ENCODE measurements at places on chromosomes 11 and 22.

- peak; percentile 39 for DNase-seq
These were observed 23.2 kb downstream of the CAPN1 start for GRCh38 chr11:65204646-65205601.

GRCh38 chr22:46829117-46829891, 66.9 kb downstream of the TBC1D22A start:
- no peak for DNase-seq

DNA sequence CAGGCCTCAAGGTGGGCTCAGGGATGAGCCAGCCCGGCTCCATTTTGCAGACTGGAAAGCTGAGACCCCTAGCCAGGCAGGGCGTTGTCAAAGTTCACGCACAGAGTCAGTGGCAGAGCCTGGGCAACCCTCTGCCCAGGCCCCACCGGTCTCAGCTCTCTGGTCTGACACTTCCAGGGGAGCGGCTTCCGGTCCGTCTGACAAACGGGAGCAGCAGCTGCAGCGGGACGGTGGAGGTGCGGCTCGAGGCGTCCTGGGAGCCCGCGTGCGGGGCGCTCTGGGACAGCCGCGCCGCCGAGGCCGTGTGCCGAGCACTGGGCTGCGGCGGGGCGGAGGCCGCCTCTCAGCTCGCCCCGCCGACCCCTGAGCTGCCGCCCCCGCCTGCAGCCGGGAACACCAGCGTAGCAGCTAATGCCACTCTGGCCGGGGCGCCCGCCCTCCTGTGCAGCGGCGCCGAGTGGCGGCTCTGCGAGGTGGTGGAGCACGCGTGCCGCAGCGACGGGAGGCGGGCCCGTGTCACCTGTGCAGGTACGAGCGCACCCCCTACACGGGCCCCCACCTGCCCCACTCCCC, 36.0 kb downstream of the CD6 start:
- DNase-seq = no peak

GRCh38 chr22:37508431-37508992, 10.7 kb downstream of the CARD10 start:
- DNase-seq = no peak

- no peak for DNase-seq
These were observed 1.5 kb downstream of the PTPRJ start for GRCh38 chr11:47981667-47982404.

DNA sequence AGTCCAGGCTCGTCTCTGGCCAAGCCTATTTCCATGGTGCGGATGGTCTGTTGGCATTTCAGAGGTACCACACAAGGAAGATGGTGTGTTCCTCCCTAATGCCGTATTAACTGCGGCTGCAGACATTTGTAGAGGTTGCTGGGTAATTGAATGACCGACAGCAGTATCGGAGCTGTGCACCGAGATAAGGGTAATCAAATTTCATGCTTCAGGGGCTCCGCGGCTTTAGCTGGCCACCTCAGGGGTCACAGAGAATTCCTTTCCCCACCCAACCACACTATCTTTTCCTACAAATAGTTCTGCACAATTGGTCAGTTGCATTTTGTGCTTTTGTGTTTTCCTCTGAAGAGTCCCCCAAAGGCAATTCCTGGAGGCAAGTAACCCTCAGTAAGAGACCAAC, 297.4 kb downstream of the OPCML start:
- no peak for DNase-seq

DNA sequence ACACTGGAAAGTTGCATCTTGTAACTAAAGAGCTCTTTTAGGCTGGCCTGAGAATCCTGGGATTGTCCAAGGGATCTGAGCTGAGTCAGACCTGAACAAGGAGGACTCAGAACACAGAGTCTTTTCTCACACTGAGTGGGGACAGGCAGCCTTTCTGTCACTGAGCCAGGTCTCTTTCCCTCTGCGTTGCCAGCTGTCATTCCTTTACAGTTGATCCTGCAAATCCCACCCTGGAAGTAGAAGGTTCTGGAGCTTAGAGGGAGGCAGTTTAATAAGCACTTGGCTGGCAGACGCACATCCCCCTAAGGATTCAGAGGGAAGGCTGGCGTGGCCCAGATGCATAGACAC, 76.3 kb upstream of the SUSD2 start:
- DNase-seq = no peak

GRCh38 chr11:36237391-36237790, 51.8 kb downstream of the COMMD9 start:
- DNase-seq = no peak

- DNase-seq = no peak
These were observed 157.7 kb downstream of the MAML2 start for GRCh38 chr11:96185220-96185768.

GRCh38 chr11:118313242-118313641, 8.7 kb downstream of the CD3E start:
- DNase-seq = no peak

- DNase-seq = no peak
These were observed 149.7 kb downstream of the LDLRAD3 start for GRCh38 chr11:36093548-36093947.

GRCh38 chr11:67022961-67023956, at the start of gene SYT12:
SYT12 (plus strand) TSS chr11:67023134; CDS start chr11:67030145, 7,011 bp downstream.
- DNase-seq = no peak

DNA sequence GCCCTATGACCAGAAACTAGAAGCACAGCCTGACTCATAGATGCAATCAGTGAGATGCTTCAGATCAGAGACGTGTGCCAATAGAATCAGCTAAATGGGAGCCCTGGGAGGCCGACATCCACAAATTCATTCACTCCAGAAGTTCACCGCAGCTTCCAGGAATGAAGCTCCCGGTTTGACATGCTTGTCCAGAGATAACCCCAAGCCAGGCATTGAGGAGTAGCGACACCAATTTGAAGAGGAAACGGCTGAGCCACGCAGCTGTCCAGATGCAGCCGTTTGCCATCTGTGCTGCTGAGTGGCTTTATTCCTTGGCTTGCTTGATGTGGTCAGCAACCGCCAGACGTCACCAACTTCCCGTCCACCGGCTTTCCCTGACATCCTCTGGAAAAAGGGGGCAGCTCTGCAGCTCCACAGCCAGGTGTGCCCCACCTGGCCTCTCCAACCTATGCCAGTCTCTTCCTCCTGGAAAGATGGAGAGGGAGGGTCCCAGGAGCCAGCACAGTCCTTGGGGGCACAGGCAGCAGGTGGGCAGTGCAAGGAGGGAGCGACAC, 123.9 kb upstream of the OPCML start:
- DNase-seq = no peak

GRCh38 chr11:126146454-126147192, 64.8 kb downstream of the RPUSD4 start:
- no peak for DNase-seq

DNA sequence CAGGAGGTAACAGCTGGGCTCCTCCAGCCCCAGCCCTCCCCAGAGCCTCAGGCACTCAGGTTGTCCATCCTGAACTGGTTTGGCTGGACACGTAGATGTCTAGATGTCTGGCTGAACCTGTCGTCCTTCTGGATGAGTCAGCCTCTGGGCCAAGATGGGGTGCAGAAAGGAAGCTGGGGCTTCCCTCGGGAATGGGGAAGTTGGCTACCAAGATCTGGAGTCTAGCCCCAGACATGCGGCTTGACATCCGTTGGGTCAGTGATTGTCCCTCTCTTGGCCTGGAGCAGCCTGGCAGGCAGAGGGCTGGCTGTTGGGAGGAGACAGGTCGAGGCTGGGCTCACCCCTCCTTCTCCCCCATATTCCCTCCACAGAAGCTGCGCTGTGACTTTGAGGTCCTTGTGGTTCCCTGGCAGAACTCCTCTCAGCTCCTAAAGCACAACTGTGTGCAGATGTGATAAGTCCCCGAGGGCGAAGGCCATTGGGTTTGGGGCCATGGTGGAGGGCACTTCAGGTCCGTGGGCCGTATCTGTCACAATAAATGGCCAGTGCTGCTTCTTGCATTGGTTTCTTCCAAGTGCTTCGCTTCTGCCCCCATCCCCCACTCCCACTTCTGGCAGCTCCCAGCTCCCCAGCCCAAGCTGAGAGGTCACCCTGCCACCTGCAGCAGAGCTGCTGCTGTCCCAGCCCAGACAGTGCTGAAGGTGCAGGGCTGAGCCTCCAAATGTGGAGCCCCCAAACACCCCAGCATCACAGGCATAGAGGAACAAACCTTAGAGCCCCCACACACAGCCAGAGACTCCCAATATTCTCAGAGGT, 1.3 kb downstream of the CST6 start:
- DNase-seq = no peak

GRCh38 chr11:27464909-27465308, 7.7 kb downstream of the LGR4 start:
- DNase-seq = no peak

GRCh38 chr11:119041821-119042514, 11.3 kb upstream of the SLC37A4 start:
- no peak for DNase-seq

Data from stimulated activated CD4-positive, alpha-beta T cell treated with anti-CD3 and anti-CD28 coated beads, Interleukin-12 subunit alpha, Interleukin-12 subunit beta, amount 100 ng/mL, for 48 hours (primary cell).